ENCODE measurements at places on chromosomes 6 and 20.
A peak's percentile ranks its signal among the peaks of the same experiment; 100 is the strongest.

DNA sequence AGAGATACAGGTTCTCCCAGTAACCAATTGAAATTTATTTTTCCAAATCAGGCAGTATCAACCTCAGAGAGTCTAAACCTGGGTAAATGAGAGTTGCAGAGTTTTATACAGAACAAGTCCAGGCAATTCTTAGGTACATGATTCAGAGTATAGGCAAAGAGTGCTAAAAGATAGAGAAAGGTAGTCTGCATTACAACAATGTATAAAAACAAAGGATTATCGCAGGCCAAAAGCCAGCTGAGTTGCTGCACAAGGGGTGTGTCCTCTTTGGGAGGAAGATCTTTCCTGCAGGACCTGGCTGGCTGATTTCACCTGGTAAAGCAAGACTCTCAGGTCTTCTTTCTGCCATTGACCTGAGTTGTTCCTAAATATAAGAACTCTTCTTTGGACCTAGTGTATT, 48.9 kb upstream of the ECHDC1 start:
- DNase-seq, result no peak

DNA sequence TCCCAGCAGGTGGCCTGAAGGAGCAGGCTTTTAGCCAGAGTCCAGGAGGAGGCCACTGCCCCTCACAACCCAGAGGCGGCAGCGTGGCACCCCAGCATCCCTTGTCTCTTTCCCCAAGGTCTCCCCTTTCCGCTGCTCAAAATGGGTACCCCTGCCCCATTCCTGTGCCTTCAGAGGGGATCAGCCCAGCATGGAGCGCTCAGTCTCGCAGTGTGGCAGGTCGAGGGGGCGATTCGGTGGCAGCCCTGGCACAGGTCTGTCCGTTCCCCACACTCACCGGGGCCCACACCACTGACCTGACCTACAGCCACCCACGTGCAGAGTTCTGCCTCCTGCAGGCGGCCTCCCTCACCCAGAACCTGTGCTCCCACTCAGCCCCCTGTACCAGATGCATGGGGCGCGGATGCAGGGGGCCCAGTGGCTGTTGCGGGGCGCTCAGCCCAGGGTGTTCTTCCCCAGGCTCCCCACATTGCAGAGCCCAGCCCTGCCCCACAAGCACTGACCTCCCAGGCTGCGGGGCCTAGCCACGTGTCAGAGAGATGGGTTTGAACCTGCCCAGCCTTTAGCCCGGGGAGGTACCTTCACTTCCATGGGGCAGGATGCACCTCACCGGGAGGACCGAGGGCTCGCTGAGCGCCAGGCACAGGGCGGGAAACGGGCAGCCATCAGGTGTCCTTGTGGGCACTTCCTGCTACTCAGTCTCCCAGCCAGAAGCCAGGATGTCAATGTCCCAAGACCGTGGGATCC, 41.8 kb downstream of the DSTN start:
- DNase-seq, result no peak

- DNase-seq, result no peak
Observed at GRCh38 chr6:11613336-11613735, 75.8 kb downstream of the TMEM170B start.

GRCh38 chr6:119566546-119567260, 217.1 kb upstream of the MAN1A1 start:
- DNase-seq, result no peak

GRCh38 chr6:165082636-165083035, 226.8 kb downstream of the C6orf118 start:
- no peak for DNase-seq

DNA sequence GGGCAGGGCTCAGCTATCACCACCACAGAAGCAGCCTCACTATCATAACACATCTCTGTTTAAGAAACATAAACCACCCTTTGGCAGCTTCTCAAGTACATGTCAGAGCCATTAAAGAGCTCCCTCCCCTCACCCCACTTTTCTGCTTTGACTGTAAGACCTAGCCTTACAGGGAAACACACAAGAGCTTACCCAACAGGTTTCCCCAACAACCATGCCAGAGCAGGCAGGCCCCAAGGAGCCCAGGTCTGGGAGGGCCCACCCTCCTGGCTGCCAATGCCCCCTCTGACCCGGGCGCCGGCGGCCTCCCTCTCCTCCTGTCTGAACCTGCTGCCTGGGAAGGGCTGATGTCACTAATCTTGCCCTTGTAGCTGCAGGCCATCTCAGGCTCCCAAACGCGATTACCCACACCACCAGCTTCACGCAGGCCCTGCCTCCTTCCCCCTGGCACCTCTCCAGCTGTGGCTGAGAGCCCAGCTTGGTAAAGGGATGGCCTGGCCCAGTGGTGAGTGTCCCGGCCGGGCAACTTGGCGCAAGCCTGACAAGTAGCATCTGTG, 402.0 kb downstream of the MAFB start:
- no peak for DNase-seq

DNA sequence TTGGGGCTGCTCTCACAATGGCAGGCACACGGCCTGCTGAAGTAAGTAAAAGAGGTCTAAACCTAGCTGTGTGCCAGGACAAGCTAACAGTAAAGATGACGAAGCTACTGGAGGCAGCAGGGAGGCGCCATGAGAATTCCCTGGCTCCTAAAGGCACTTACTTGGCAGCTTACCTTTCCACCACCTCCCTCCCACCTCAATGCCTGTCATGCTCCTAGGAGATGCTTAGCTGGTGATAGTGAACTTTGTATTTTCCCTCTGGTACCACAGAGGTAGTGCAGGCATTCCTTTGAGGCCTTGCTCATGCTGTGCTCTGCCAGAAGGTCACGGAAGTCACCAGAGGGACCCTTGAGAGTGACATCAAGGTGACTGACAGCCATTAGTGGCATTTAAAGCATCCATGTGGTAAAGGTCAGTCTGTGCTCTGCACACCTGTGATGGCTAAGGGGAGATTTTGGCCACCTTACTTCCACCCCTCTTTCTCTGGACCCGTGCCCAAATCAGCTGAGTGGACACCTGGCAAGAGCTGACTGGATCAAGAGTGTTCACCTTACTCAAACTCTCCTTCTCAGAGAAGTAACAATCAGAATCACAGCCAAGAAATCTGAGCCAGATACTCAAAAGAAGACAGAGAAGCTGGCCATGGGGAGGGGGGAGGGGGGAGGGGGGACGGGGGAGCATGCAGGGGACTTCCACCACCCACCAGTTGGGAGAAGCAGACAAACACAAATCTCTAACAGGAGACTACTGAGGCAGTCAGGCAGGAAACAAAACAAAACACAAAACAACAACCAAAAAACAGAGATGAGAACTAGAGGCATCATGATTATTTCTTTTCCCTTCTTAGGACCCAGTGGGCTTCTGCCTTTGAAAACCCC, 2.9 kb downstream of the FKBP1A start:
- DNase-seq, result no peak

- peak; percentile 53 for DNase-seq
Observed at GRCh38 chr20:561437-562231, 18.0 kb upstream of the CSNK2A1 start.

- no peak for DNase-seq
Observed at GRCh38 chr6:122014961-122015360, 384.5 kb upstream of the HSF2 start.

GRCh38 chr6:48978016-48978415, 485.0 kb downstream of the MMUT start:
- no peak for DNase-seq

GRCh38 chr6:57256541-57256940, 34.4 kb upstream of the RAB23 start:
- DNase-seq, result no peak

- no peak for DNase-seq
Observed at GRCh38 chr20:19888269-19888671, 128.9 kb upstream of the NAA20 start.

- DNase-seq, result no peak
Observed at GRCh38 chr6:169824021-169824420, 72.6 kb downstream of the ERMARD start.

DNA sequence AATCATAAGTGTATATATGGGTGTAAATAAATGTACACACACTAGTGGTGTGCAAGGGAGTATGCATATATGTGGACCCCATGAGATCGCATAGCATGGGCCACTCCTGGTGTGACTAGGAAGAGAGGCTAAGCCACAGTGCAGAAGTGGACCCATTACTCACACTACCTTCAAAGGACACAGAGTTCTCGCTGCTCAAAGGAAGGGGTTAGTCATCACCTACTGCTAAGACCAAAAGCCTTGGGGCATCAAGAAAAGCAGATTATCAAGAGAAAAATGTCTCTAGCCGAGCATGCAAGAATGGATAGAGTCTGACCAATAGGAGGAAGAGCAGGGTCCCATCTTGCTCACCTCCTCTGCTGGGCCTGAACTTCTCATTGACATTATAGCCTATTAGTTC, 195.5 kb downstream of the MAFB start:
- DNase-seq, result no peak

DNA sequence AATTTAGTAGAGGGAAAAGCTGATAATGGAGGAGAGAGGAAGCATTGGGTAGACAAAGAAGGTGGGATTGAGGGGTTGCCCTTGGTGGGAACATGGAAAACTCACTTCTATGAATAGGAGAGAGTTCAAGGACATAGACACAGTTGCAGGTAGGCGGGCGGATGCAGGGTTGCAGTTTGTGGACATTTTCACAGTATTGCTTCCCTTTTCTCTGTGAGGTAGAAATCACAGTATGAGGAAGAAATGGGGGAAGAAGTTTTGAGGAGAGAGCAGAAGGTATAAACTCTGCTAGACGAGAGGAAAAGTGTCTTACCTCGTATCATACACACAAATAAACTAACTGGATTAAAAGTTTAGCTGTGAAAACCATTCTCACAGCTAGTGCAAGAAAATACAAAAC, 200.7 kb upstream of the ECI2 start:
- peak; percentile 35 for DNase-seq

- DNase-seq, result no peak
Observed at GRCh38 chr20:50674138-50674825, 17.1 kb downstream of the RIPOR3 start.

DNA sequence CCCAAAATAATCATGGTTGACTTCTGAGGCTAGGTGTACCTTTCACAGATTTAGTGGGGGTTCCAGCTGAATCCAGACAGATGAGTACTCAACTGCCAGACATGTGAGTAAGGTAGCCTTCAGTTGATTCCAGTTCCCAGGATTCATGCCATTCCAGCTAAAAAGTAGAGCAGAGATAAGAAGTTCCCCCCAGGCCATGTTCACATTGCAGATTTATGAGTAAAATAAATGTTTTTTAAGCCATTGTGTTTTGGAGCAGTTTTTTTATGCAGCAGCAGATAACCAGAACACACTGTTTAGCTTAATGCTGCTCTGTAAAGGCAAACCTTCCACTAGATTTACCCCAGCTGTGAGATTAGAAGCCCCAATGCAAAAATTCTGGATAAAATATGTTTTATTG, 245.0 kb downstream of the RFPL4B start:
- DNase-seq, result no peak

- no peak for DNase-seq
Observed at GRCh38 chr6:36334832-36335459, 1.7 kb downstream of the BNIP5 start.

DNA sequence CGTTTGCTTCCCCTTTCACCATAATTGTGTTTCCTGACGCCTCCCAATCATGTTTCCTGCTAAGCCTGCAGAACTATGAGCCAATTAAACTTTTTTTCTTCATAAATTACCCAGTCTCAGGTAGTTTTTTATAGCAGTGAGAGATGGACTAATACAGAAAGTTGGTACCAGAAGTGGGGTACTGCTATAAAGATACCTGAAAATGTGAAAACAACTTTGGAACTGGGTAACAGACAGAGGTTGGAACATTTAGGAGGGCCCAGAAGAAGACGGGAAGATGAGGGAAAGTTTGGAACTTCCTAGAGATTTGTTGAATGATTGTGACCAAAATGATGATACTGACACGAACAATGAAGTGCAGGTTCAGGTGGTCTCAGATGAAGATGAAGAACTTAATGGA, 1058.6 kb upstream of the CITED2 start:
- DNase-seq, result no peak

DNA sequence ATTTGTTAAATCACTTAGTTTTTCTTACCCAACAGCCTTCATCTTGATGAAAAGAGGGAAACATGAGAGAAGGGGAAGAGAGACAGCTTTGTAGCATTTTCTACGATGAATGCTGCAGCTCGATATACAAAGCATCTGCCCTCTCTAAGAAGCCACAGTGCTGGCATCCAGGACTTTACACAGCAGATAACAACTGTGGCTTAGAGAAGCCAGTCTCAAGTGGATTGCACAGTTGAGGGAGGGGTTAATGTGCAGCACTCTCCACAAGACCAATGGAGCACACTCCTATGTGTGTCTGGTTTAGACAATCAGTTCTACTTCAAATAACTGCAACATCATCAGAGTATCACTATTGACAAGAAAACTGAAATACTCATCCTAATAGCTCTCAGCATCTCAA, 5.8 kb downstream of the C6orf120 start:
- DNase-seq, result no peak

- no peak for DNase-seq
Observed at GRCh38 chr6:68572975-68573374, 62.1 kb upstream of the ADGRB3 start.

GRCh38 chr6:1910621-1911407, 301.1 kb downstream of the FOXC1 start:
- DNase-seq, result no peak

- DNase-seq, result no peak
Observed at GRCh38 chr6:151740820-151741219, 66.7 kb upstream of the ESR1 start.

DNA sequence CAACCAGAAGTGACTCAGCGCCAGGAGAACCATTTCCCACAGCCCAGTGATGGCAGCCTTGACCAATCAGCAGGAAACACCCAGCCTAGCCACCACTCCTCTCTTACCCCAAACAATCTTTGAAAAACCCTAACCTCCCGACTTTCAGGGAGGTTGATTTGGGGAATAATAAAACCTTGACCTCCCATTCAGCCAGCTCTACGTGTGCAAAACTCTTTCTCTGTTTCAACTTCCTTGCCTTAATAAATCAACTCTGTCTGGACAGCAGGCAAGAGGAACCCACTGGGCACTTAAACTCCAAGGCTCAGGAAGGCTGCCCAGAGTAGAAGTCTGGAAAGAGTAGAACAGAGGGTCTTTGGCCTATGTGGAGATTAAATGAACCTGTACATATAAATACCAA, 35.0 kb downstream of the SERPINB1 start:
- DNase-seq, result no peak

- DNase-seq, result no peak
Observed at GRCh38 chr6:22082218-22082617, 214.6 kb downstream of the PRL start.
